ENCODE measurements at places on chromosomes 4 and X.

DNA sequence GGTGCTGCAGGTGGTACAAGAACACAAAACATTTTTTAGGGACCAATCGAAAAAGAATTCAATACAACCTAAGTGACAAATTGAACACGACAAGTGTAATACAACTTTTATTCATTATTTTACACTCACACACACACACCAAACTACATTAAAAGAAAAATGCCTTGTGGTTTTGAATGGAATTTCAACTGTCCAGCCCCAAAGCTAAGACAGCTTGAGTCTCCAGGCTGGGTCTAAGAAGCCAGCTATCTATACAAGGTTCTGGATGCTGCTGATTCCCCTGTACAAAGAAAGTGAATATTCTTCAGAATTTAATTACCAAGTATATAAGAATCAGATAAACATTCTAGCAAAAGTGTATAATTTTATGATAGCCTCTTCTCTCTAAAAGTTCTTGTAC is 118.2 kb downstream of the PPP3CA start:
- no peak for DNase-seq
- H3K4me3 ChIP-seq: no peak overlapping the region
- no peak overlapping the region for H3K27ac ChIP-seq
- H3K4me1 ChIP-seq: peaks cover 21% of the 10 kb centered on the region

DNA sequence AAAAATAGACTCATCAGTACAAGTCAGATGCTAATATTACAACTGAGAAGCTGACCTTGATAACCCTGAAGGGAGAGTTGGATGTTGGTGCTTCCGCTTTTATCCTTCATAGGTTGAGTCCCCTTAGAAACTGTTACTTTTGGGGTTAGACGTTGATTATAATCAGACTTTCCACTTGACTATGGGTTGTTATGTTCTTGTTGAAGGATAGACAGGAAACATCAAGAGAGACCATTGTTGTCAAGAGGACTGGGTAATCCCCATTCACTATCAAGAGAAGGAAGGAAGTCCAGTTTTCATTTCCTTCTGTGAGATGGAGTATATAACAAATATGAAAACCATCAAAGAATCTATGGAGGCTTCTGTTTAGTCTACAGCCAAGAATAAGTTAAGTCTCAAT is 229.9 kb upstream of the AFF2 start:
- DNase-seq: no peak
- no peaks in the 10 kb centered on the region for H3K27me3 ChIP-seq
- peak overlapping the region; percentile 54 for H3K27ac ChIP-seq
- no peaks in the 10 kb centered on the region for H3K36me3 ChIP-seq

- H3K4me1 ChIP-seq: no peaks in the 10 kb centered on the region
- H3K27me3 ChIP-seq: no peaks in the 10 kb centered on the region
- DNase-seq: no peak
- H3K4me3 ChIP-seq: no peak overlapping the region
Observed at GRCh38 chrX:130539721-130540321, 138.0 kb downstream of the RBMX2 start.

DNA sequence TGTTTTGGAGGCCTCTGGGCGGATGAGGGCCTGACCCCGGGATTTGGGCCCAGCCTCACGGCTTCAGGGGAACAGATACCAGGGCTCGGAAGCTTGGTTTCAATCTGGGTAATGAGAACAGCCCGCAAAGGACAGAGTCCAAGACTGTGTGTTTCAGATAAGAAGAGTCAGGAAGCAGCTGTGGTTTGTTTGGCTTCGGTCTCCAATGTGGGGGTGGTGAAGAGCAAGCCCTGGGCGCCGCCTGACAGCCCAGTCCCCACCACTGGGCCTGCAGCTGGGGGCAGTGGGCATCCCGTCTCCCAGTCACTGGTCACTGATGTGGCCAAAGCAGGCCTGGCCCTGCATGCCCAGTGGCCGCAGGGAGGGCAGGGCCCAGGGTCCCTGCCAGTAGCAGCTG is 9.1 kb downstream of the WFS1 start:
- peaks cover 7% of the 10 kb centered on the region for H3K4me1 ChIP-seq
- H3K27ac ChIP-seq: no peak overlapping the region
- no peak for DNase-seq
- no peaks in the 10 kb centered on the region for H3K27me3 ChIP-seq
- no peaks in the 10 kb centered on the region for H3K36me3 ChIP-seq
- H3K4me3 ChIP-seq: peak overlapping the region; percentile 43

DNA sequence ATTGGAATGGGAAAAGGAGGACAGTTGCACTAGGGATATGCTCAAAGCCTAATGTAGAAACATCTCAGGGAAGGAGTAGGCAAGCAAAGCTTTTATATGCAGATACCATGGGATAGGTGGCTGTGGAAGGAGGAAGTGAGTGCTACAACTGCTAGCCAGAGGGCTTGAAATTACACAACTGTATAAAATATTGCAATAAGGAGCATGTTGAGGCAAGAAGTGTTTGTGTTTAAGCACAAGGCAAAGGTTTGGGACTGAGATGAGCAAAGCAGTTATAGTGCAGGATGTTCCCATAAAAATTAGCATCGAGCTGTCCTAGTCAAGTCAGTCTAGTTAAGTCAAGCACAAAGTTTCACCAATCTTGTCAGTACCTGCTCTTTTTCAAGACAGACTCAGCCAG is 35.6 kb upstream of the DCAF8L1 start:
- no peaks in the 10 kb centered on the region for H3K4me1 ChIP-seq
- DNase-seq: no peak
- H3K36me3 ChIP-seq: no peaks in the 10 kb centered on the region
- H3K27me3 ChIP-seq: no peaks in the 10 kb centered on the region

GRCh38 chr4:148397771-148398170 is 44.4 kb downstream of the NR3C2 start:
- DNase-seq: no peak
- H3K27me3 ChIP-seq: no peaks in the 10 kb centered on the region
- H3K36me3 ChIP-seq: peaks cover 9% of the 10 kb centered on the region
- no peak overlapping the region for H3K4me3 ChIP-seq
- peak overlapping the region; percentile 24 for H3K27ac ChIP-seq

GRCh38 chr4:77349796-77350195 is 192.8 kb downstream of the CCNG2 start:
- H3K4me1 ChIP-seq: peaks cover 2% of the 10 kb centered on the region
- H3K27me3 ChIP-seq: peaks cover 22% of the 10 kb centered on the region
- no peak overlapping the region for H3K27ac ChIP-seq
- no peak overlapping the region for H3K4me3 ChIP-seq

- H3K27me3 ChIP-seq: no peaks in the 10 kb centered on the region
- H3K36me3 ChIP-seq: no peaks in the 10 kb centered on the region
- no peak for DNase-seq
- no peak overlapping the region for H3K27ac ChIP-seq
- no peak overlapping the region for H3K4me3 ChIP-seq
Observed at GRCh38 chr4:116272336-116272735, 813.0 kb downstream of the TRAM1L1 start.

DNA sequence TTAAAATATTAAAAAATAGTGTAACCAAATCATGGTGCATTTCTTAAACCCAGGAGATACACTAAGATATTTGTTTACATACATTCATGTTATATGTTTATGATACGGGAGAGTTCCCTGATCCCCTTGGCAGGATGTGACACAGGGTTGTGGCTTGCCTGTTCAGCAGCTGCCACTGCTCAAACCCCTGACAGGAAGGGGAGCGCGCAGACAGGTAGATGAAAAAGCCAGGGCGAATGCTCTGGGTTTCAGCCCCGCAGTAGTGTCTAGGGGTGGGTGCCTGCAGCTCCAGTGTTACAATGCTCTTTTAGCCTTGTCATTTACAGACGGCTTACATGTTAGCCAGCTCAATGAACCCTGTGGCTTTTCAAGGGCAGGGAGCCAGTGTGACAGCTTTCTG is 1343.8 kb upstream of the IGFBP7 start:
- no peaks in the 10 kb centered on the region for H3K27me3 ChIP-seq
- H3K4me1 ChIP-seq: no peaks in the 10 kb centered on the region
- no peak overlapping the region for H3K4me3 ChIP-seq
- H3K36me3 ChIP-seq: no peaks in the 10 kb centered on the region
- no peak overlapping the region for H3K27ac ChIP-seq

DNA sequence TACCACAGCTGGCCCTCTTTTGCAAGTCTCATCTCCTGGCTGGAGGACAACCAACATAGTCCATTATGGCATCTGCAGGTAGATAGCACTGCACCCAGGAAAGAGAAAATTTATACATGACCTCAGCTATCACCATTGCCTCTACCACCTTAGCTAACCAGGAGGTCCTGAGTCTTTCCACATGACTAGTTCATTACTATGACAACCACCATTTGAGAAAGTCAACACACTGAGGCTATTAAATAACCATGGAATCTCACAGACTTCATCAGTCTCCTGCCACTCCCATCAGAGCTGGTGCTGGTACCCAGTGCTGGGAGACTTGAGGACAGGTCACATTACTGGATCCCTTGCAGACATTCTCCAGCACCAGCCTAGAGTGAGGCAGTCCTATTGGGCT is 285.9 kb downstream of the GBA3 start:
- H3K27ac ChIP-seq: no peak overlapping the region
- H3K36me3 ChIP-seq: no peaks in the 10 kb centered on the region
- no peaks in the 10 kb centered on the region for H3K27me3 ChIP-seq
- DNase-seq: no peak

DNA sequence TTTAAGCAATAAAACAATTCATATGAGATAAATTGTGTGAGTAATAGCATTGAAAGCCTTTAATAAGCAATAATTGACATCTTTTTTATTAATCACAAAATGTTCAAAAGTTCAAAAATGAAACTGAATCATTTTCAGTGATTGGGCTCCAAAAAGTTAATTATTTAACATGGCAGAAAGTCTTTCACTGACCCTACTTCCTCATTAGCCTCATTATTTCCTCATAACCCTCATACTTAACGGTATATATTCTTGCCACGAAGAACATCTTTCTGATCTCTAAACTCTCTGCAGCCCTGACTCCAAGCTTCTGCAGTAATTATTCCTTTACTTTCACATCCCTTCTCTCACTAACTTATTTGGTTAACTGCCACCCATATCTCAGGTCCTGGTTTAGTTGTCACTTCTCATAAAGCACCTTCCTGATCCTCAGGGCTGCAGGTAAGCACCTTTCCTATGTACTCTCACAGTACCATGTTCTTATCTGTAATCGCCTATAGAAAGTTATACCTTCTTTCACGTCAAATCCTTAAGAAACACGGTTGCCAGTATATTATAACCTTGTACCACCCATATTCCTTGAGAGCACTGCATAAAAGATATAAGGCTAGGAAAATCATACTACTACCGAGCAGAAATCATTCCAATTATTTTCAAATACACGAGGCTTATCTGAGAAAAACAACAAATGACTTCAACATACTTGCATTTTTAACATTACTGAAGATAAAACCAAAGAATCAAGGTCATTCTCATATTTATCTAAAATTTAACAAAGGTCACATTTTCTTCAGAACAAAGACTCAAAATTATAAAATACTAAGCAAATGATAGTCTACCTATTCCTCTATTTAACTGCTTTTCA is 72.2 kb downstream of the PPP3CA start:
- no peaks in the 10 kb centered on the region for H3K36me3 ChIP-seq
- no peak for DNase-seq
- H3K4me1 ChIP-seq: peaks cover 39% of the 10 kb centered on the region
- H3K27ac ChIP-seq: no peak overlapping the region
- H3K27me3 ChIP-seq: no peaks in the 10 kb centered on the region

GRCh38 chr4:71184195-71184781 is 154.5 kb upstream of the SLC4A4 start:
- peak; percentile 23 for DNase-seq
- peaks cover 24% of the 10 kb centered on the region for H3K27me3 ChIP-seq
- no peak overlapping the region for H3K27ac ChIP-seq
- peaks cover 11% of the 10 kb centered on the region for H3K4me1 ChIP-seq
- no peak overlapping the region for H3K4me3 ChIP-seq

- H3K36me3 ChIP-seq: no peaks in the 10 kb centered on the region
- no peak overlapping the region for H3K27ac ChIP-seq
- H3K4me3 ChIP-seq: no peak overlapping the region
- H3K4me1 ChIP-seq: no peaks in the 10 kb centered on the region
Observed at GRCh38 chrX:148960060-148960459, 459.6 kb downstream of the AFF2 start.

DNA sequence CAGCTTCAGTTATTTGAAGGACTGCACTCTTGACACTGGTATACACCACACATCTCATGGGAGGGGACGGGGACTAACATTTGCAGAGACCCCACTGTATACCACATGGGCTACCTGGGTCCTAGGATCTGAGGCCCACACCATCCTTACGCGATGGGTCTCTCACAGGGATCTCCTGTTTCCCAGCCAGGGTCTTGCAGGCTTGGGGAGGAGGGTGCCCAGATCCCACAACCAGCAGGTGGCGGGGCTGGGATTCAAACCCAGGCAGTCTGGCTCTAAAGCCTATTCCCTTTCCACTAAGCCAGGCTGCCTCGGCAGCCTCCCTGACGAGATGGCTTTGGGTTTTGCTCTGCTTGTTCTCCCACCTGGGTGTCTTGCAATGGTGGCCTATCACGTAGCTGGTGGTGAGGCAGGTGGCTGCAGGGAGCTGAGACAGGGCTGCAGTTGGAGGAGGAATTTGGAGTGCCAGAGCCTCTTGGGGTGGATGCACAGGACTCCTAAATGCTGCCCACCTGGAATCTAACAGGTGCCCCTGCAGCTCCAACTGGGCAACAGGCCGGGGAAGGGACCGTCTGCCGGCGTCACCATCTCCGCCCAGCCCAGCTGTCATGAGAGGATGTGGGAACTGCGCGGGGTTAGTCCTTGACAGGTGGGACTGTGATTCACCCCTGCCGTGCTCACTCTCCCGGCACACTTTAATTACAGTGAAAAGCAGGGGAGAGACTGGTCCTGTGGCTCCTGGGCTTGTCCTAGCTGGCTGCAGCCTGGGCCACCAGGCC is 110.7 kb downstream of the PSAPL1 start:
- no peak overlapping the region for H3K4me3 ChIP-seq
- H3K4me1 ChIP-seq: peaks cover 2% of the 10 kb centered on the region
- H3K27me3 ChIP-seq: no peaks in the 10 kb centered on the region
- no peaks in the 10 kb centered on the region for H3K36me3 ChIP-seq
- no peak for DNase-seq

- H3K36me3 ChIP-seq: no peaks in the 10 kb centered on the region
- no peaks in the 10 kb centered on the region for H3K4me1 ChIP-seq
- no peak for DNase-seq
Observed at GRCh38 chrX:134647477-134647877, 10.8 kb downstream of the PLAC1 start.

GRCh38 chr4:76943129-76943620 is 6.4 kb upstream of the SEPTIN11 start:
- no peaks in the 10 kb centered on the region for H3K27me3 ChIP-seq
- peaks cover 1% of the 10 kb centered on the region for H3K4me1 ChIP-seq
- H3K36me3 ChIP-seq: peaks cover 9% of the 10 kb centered on the region
- H3K27ac ChIP-seq: no peak overlapping the region

DNA sequence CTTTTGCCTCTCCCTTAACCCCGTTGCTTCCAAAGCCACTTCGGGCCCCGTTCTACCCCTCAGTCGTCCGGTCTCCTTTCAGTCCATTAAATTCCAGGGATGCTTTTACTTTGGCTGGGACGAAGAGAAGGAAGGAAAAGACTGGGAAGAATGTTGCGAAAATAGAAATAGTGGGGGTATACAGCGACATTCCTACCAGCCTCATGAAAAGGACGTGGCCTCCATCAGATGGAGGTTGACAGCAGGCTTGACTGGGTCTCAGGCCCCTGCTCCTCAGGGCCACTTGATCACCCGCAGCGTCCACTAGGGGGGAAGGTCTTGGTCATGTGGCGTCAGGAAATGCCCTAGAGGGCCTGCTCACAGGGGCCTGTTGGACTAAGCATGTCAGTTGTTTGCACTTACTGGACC is 657 bp upstream of the ANKRD50 start:
- peak overlapping the region; percentile 94 for H3K4me3 ChIP-seq
- DNase-seq: no peak
- H3K27me3 ChIP-seq: no peaks in the 10 kb centered on the region
- no peaks in the 10 kb centered on the region for H3K36me3 ChIP-seq
- H3K27ac ChIP-seq: peak overlapping the region; percentile 81

- no peaks in the 10 kb centered on the region for H3K27me3 ChIP-seq
- no peak overlapping the region for H3K27ac ChIP-seq
- H3K4me3 ChIP-seq: peak overlapping the region; percentile 30
Observed at GRCh38 chrX:70970482-70970995, 39.6 kb upstream of the SLC7A3 start.
